NCI-H1092 (cell line): ENCODE measurements at places on chromosomes 3 and 15.

DNA sequence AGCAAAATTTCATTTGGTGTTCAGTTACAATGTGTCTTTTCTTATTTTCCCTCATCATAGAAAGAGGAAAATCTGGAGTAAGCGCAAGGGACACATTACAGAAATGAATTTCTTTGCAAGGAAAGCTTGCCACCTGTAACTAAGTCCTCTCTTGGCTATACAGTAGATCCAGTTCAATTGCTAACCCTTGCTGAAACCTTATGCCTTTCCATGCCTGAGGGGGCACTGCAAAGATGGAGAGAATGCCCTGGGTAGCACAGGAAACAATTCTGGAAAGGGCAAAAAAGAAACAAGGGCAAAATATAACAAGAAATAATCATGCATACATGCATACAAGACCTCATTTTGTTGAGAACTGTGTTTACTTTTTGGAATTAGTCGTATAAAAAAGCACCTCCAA, 4.3 kb downstream of the CADM2 start:
- no peak for DNase-seq

DNA sequence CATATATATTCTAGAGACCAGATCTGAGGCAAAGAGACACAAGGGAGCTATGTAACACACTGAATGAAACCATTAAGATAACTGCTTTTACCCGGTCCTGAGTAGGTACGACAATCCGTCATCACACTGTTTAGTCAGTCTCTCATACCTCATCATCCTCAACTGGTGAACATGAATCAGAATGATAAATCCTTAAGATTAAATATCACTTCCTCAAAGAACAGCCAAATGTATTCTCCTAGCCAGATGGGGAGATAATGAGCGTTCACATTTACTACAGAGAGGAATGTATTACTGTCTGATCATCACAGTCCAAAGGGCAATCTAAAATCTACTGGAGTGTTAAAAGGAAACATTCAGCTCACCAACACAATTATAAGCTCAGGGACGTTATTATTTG, 319.4 kb upstream of the STAC start:
- DNase-seq, result peak; percentile 22

GRCh38 chr3:177928172-177928873, 607.9 kb upstream of the KCNMB2 start:
- DNase-seq, result no peak

DNA sequence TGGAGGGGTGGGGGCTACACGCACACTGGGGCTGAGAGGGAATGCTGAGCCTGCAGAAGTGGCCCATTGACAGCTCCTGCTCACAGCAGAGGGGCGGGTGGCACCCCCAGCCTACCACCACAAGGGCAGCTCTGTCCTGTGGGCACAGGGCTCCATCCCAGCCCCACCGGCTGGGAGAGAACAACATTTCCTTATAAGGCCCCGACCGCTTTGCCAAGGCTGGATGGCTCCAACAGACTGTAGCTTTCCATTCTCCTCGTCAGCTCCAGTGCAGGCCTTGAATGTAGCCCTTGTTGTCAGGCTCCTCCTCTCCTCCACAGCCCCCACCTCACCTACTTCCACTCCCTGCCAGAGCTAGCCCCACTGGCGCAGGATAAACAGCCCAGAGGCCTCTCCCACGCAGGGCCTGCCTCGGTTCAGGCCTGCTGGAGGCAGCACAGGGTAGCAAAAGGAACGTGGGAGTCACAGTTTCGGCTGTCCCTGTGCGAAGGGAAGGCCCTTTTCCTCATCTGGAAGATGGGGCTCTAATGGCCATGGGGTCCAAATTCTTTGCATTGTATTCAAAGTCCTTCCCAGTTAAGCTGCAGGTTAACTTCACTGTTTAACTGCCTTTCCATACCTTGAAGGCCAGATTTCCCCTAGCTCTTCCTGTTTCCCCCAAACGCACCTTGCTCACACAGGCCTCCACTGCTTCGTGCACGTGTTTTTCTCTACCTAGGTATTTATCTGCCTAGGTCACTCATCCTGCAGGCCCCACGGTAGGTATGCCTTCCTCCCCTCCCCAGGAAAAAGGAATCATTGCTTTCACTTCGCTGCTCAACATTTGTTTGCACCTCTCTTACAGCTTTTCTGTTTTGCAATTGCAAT, 101.6 kb upstream of the LPP start:
- no peak for DNase-seq
